ENCODE measurements at places on chromosomes 3 and 15.
A peak's percentile ranks its signal among the peaks of the same experiment; 100 is the strongest.

DNA sequence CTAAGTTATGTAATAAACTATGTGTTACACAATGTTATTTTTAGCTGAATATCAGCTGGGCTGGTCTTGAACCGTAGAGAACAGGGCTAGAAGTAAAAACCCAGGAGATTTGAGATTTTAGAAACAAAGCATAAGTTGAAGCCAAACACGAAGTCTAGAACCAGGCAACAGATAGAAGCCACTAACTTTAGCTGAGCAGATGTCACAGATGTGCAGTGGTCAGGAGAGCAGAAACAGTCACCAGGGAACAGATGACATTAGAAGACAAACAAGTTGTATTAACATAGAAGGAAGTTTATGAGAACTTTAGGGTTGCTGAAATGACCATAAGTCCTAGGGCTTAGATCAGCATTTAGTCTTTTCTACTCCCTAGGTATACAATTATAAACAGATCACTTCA lies 731.0 kb downstream of the ZNF385D start:
- no peak for DNase-seq

GRCh38 chr15:32840507-32841245 lies 122.9 kb downstream of the GREM1 start:
- DNase-seq: no peak

DNA sequence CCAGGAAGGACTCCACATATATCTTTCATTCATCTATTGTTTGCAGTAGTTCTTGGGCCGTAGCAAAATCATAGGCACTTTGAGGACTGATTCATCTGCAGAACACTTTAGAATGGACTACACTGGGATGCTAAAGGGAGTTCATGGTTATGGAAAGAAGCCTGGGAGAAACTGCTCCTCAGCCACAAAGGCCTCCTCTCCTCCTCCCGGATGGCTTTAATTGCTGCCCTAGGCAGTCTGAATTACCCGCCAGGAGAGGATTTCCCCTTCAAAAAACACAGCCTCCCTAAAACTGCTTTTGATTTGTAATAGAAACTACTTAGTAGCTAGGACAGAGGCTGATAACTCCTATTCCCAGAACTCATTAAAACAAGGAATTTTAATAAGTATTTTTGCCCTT lies 4.6 kb downstream of the TMEM266 start:
- no peak for DNase-seq

- no peak for DNase-seq
These were observed 27.3 kb downstream of the WDR49 start for GRCh38 chr3:167626490-167626889.

DNA sequence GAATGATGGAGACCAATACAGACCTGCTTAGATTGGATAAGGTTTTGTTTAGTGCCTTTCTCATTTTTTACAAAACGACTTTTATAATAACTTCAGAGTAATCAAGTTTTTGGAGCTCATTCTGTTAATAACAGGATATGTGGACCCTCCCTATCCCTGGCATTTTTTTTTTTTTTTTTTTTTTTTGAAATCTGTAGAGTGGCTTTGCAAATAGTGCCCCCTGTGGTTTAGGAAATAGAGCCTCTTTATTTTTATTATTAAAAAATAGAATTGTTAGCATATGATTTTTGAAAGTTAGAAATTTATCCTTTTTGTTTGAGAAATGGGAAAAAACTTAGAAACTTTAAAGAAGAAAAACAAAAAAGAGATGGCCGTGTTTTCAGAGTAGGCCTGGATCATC lies 11.4 kb downstream of the SKIL start:
- DNase-seq: no peak

GRCh38 chr3:148998715-148999423 lies 7.5 kb downstream of the GYG1 start:
- DNase-seq: no peak

DNA sequence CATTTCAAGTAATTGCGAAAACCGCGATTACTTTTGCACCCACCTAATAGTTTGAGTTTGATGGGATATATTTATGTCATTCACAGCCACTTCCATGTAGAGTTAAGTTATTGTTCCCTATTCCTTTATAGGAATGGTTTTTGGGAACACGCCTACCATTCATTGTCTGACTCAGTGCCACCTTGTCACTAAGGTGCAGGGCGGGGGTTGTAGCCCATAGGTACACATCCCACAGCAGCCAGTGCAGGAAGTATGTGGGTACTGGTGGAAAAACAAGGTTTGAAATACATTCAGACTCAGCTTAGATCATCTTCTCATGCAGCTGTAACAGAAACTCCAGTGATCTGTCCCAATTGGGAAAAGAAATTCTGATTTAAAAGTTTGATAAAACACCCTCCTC lies 48.2 kb upstream of the CFAP161 start:
- no peak for DNase-seq

DNA sequence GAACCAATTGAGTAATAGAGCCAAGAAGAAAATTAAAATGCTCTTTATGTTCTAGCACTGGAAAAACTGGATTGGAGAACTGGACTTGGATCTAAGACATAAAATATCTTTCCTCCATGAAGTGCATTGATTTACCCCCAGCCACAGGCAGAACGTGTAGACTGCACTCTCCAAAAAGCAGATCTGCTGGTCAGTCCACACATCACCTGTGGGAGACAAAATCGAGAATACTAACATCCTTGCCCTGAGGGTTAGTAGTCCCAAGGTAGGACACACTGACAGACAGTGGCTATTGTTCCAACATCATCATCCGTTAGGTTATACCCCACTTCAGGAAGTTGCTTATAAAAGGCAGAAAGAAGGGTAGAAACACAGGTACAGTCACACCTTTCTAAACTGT lies 257.1 kb upstream of the STT3B start:
- no peak for DNase-seq

GRCh38 chr3:167409611-167410010 lies 29.5 kb upstream of the ZBBX start:
- DNase-seq: no peak

- no peak for DNase-seq
These were observed 301.7 kb downstream of the GBE1 start for GRCh38 chr3:81459733-81460132.

- no peak for DNase-seq
These were observed 265.4 kb downstream of the CGGBP1 start for GRCh38 chr3:87793337-87793877.

DNA sequence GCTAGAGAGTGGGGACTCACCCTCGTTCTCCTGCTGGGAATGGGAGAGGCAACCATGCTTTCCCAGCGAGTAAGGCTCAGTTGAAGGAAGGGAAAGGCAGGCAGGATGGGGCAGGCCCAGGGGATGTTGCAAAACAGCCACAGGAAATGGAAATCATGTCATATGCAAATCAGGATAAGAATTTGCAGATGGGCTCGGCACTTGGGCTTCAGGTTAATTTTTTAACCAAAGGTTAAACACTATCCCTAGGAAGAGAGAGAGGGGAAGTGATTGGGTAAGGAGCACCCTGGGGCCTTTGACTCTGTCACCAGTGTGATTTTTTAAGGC lies 14.6 kb upstream of the PLA2G4E start:
- DNase-seq: no peak

GRCh38 chr3:196519718-196520082 lies 4.6 kb upstream of the SMCO1 start:
- no peak for DNase-seq

- DNase-seq: peak; percentile 69
These were observed 582 bp upstream of the SLCO3A1 start for GRCh38 chr15:91852741-91853510.

GRCh38 chr15:29204369-29204755 lies 65.3 kb downstream of the NSMCE3 start:
- DNase-seq: no peak

DNA sequence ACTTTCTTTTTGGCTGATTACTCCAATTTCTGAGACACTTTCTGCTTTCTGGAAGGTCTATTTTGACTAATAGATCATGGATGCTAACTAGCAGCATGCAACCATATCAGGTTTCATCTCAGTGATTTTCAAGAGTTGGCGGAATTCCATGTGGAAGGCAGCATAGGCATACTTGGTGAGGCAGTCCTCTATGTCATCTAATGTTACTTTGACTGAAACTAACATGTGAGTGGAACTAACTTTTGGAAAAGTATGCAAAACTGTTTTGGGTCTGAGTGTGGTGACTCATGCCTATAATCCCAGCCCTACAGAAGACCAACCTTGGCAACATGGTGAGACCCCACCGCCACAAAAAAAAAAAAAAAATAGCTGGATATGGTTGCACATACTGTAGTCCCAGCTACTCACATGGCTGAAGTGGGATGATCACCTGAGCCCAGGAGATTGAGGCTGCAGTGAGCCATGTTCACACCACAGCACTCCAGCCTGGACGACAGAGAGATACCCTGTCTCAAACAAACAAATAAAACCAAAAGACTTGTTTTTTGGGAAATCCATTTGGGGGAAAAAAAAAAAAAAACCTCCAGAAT lies 1033.7 kb downstream of the ROBO1 start:
- DNase-seq: no peak

DNA sequence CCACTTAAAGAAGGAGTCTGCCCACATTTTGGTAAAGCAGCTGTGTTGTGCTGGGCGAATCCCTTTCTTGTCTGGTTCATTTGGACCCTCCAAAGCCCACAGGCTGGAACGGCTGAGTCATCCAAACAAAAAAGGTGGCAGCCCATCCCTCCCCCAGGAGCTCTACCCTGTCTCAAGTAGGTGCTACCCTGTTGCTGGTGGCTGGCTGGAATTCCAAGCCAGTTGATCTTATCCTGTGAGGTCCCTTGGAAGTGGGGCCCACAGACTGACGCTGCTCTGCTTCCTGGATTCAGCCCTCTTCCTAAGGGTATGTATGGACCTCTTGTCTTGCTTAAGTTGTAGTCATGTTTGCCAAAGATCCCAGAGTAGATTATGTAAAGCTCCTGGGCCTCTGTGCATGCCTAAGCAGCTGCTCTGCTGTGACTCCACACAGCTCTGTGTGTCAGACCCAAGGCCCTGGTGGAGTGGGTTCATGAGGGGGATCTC lies 44.5 kb downstream of the CCR1 start:
- no peak for DNase-seq

DNA sequence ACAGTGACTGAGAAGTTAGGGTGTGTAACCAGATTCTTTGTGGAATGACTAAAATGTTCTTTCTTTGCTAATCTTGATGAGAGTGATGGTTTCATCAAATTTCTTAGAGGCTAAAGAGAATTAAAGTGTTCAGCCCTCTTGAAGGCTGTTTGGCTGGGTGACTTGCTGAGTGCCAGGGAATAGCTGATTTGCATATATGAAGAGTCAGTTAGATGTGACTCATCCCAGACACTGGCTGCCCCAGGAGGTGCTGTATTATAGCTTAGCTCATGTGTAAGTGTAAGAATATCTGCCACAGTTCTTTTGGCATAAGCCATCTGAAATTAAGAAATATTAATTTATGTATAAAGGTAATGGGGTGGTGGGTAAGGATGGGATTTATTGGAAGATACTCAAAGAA lies 535.1 kb downstream of the NLGN1 start:
- DNase-seq: no peak

All from stimulated activated CD4-positive, alpha-beta T cell treated with anti-CD3 and anti-CD28 coated beads, Interleukin-15, amount 100 ng/mL, for 1 hour (primary cell).